ENCODE measurements at places on chromosomes 2 and 18. TPM values are rescaled to one million over a fixed set of nuclear protein-coding genes. Genes with fewer than 3 reads are reported as not detected.
A peak's percentile ranks its signal among the peaks of the same experiment; 100 is the strongest.

GRCh38 chr2:101613056-101613704, 84.3 kb upstream of the MAP4K4 start:
- no peak for DNase-seq

- no peak for DNase-seq
Measured at GRCh38 chr2:134795765-134796164, 42.7 kb upstream of the ACMSD start.

DNA sequence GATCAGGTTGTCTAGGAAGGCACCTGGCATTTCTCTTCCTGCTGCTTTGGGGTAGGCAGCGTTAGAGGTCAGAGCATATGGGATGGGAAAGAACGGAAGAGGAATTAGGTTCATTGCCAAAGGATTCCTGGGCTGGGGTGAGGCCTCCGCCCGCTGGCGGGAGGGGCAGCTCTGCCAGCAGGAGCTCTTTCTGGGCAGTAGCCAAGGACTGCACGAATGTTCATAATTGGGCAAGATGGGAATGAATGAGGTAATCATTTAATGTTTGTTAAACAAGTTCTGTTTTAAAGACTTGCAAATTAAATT, 253.9 kb downstream of the AGAP1 start:
- no peak for DNase-seq

- no peak for DNase-seq
Measured at GRCh38 chr2:844715-845114, 105.9 kb upstream of the SNTG2 start.

- peak; percentile 81 for DNase-seq
Measured at GRCh38 chr2:38722271-38723061, 28.7 kb downstream of the SRSF7 start.

DNA sequence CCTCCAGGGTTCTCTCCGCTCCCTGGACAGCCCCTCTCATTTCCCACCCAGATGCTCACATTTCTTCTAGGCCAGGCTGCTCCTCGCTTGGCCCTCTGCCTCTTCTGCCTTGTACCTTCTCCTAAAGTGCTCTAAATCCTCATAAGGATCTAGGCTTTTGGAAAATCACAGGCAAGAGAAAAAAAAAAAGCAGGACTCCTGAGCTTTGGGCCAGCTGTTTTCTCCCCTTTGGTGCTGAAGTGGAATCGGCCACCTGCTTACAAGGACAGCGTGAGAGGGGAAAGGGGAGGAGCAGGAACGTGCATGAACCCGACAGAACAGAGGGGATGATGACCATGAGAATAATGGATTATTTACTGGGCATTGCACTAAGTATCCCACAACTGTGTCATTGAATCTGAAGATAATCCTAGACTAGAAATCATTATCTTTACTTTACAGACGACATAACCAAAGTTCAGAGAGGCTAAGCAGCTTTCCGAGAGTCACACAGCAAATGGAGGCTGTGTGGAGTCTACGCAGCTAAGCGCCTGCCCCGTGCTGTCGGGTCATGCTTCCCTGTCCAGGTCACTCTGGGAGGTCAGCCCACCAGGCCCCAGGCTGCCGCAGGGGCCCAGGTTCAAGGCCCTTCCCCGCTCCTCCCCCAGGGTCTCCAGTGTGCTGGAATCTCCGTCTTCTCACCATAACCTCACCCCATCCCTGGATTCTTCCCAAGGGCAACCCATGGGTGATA, 141.9 kb downstream of the PXDN start:
- DNase-seq: no peak

DNA sequence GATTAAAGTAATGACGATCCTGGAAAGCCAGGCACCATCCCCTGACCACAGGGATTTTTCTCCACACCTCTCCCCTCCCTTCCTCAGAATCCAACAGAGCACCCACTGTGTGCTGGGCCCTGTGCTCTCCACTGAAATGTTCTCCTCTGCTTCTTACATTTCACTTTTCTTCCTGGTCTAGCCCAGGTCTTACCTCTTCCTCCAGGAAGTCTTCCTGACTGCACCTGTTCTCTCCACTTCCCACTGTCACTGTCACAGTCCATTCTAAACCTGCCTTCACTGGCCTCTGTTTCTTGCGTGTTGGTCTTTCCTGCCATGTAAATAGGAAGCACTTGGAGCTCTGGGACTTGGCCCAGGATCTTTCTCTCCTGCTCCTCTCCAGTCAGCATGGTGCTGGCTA, 7.4 kb upstream of the NGEF start:
- no peak for DNase-seq

- peak; percentile 55 for DNase-seq
Measured at GRCh38 chr2:11343650-11344341, 640 bp downstream of the ROCK2 start.

GRCh38 chr2:173350383-173350782, 4.3 kb upstream of the CDCA7 start:
- no peak for DNase-seq

- DNase-seq: peak; percentile 55
Measured at GRCh38 chr2:109516445-109517117, 97.2 kb downstream of the SEPTIN10 start.

DNA sequence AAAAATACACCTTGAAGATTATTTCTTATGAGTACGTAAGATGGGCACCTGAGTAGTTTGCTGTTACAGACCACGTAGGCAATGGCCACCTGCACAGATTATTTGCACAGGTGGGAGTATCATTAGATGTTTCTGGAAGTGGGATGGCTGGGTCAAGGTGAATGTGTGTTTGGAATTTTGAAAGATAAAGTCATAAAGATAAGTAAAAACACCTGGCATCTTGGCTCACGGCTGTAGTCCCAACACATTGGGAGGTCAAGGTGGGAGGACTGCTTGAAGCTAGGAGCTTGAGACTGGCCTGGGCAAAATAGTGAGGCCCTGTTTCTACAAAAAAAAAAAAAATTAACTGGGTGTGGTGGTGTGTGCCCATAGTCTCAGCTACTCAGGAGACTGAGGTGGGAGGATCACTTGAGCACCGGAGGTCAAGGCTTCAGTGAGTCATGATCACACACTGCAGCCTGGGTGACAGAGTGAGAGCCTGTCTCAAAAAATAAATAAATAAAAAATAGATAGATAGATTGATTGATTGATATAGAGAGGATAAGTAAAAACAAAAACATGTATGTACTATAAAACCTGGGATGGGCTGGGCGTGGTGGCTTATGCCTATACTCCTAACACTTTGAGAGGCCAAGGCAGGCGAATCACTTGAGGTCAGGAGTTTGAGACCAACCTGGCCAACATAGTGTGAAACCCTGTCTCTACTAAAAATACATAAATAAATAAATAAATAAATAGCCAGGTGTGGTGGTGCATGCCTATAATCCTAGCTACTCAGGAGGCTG, 30.4 kb downstream of the ODC1 start:
- no peak for DNase-seq

DNA sequence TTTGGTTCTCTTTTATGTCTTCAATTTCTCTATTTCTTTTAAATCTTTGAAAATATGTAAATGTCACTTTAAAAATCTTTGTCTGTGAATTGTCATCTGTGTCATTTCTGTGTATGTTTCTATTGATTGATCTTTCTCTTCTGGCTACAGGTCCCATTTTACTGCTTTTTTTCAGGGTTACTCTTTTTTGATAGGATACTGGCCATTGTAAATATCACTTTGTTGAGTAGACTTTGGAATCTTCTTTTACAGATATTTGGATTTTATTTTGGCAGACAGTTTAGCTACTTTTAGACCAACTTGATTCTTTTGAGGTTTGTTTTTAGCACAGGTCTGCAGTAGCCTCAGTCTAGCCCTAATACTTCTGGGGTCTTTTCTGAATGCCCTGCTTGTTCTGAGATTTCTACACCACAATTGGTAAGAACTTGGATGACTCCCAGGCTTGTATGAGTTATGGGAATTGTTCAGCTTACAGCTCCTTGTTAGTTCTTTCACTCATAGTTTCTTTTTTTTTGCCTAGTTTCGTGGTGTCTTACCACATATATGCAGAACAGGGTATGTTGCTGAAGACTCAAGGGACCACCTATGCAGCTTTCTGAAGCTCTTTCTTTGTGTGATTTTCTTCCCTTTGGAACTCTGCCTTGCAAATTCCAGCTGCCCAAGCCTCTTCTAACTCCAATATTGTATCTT, 122.2 kb downstream of the QPCT start:
- DNase-seq: no peak

- no peak for DNase-seq
Measured at GRCh38 chr18:14921547-14921946, 173.6 kb downstream of the ANKRD30B start.

- peak; percentile 57 for DNase-seq
Measured at GRCh38 chr2:26298638-26299393, 47.1 kb upstream of the SELENOI start.

RANBP2 gene
- total RNA-seq: 77.1 TPM

CNGA3 gene
- total RNA-seq: not detected

DUSP19 gene
- 4.2 TPM for total RNA-seq

- DNase-seq: no peak
Measured at GRCh38 chr18:10453261-10453805, 1.1 kb upstream of the APCDD1 start.

- no peak for DNase-seq
Measured at GRCh38 chr2:149928011-149928410, 340.4 kb upstream of the MMADHC start.

DNA sequence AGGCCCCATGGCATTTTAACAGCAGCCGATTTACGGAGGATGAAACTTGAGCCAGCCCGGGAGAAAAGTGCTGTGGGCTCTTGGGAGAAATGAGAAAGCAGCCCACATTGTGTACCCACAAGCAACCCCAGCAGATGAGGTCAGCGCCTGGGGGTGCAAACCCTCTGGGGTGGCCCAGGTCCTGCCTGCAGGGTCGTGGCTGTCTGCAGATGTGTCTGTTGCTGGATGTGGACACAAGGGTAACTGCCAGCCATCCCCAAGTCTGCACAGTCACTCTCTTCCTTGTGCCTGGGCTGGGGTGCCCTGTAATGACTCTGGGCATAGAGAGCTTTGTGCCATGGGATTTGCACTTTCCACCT, 170.8 kb downstream of the PRKCE start:
- no peak for DNase-seq

GATA6 gene
- total RNA-seq: not detected

- DNase-seq: no peak
Measured at GRCh38 chr2:220891405-220891804, 680.7 kb downstream of the EPHA4 start.

DNA sequence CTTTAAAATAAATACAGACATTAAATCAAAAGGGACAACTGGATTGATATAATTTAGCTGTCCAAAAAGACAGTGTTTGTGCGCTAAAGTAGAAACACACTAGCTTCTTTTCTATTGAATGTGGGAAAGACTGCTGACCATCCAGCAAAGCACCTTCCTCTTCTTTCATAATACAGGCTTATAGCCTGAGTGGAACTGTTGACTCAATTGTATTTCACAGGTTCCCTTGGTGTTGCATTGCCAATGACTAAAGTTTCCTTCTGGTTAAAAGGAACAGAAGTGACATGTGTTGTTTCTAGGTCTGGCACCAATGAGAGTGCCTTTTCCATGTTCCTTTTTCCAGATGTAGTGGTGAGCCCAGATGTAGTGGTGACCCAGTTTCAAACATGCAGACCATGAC, 412.3 kb downstream of the RNF144A start:
- no peak for DNase-seq

GRCh38 chr2:98444436-98445176, at the start of gene INPP4A:
Gene INPP4A (plus strand): TSS chr2:98444858. CDS start chr2:98520049, 75,191 bp downstream.
- DNase-seq: peak; percentile 87

- DNase-seq: no peak
Measured at GRCh38 chr2:207464007-207464406, 65.8 kb upstream of the CREB1 start.

GRCh38 chr2:8015848-8016600, 665.8 kb upstream of the ID2 start:
- no peak for DNase-seq

All from activated CD4-positive, alpha-beta T cell treated with anti-CD3 and anti-CD28 coated beads for 36 hours (primary cell).